ENCODE measurements at places on chromosomes 2 and 18. TPM values are rescaled to one million over a fixed set of nuclear protein-coding genes. Genes with fewer than 3 reads are reported as not detected.

GRCh38 chr2:65382323-65382722, 50.1 kb downstream of the SPRED2 start:
- no peak for DNase-seq

FBXO48 gene
- 1.6 TPM for total RNA-seq

GGCX gene
- 23.3 TPM for total RNA-seq

C2orf92 gene
- 6.5 TPM for total RNA-seq

DHX57 gene
- 21.3 TPM for total RNA-seq

All from CD8-positive, alpha-beta memory T cell (primary cell).